Right renal cortex interstitium (tissue), 3 donors: ENCODE measurements at places on chromosomes 5 and 9. TPM values are rescaled to one million over a fixed set of nuclear protein-coding genes. Genes with fewer than 3 reads are reported as not detected.

Gene APBA1
- 15.3 TPM for polyA plus RNA-seq

Gene ORM2
- polyA plus RNA-seq, result not detected

Gene SPINK7
- 0.27 TPM for polyA plus RNA-seq

Gene SPATA31A3
- polyA plus RNA-seq, result not detected

Gene CHMP5
- polyA plus RNA-seq, result 130 TPM

Gene NFIB
- polyA plus RNA-seq, result 19.9 TPM

Gene SPINK5
- 0.28 TPM for polyA plus RNA-seq

Gene ECSCR
- 30.6 TPM for polyA plus RNA-seq

Gene PLPP1
- polyA plus RNA-seq, result 95.3 TPM

Gene NUDT12
- 33.7 TPM for polyA plus RNA-seq

DNA sequence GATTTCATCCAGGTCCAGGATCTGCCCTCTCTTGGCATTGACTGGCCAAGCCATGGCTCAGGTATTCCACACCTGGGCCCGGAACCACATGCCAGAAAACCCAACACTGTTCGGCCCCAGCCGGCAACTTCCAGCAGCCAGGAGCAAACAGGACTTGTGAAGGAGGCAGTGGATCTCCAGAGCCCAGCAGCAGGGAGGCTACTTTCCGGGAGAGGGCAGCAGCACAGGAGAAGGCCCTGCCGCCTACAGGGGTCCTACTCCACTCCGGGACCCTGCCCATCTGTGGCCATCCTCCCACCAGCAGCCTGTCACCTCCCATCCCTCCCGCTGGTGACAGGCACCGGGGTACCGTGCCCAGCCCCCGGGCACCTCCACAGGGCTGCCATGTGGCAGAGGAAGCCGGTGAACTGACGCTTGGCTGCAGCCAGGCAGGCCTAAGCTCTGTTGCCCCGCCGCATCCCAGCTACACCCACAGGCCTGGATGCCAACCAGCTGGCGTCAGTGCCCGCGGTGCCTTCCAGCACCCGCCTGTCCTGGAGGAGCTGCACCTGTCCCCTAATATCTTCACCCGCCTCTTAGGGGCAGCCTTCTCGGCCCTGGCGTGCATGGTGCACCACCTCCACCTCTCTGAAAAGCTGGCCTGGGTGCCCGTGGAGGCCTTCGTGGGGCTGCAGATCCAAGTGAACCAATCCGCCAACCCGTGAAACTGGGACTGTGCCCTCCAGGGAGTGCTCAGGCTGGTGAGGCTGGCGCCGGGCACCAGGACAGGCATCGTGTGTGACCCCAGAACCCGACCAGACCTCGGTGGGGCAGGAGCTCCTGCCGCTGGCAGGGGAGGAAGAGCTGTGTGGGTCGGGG, 18.9 kb upstream of the SLC30A5 start:
- DNase-seq, result no peak

- no peak for DNase-seq
Measured at GRCh38 chr5:172994405-172994804, 10.8 kb downstream of the ATP6V0E1 start.

DNA sequence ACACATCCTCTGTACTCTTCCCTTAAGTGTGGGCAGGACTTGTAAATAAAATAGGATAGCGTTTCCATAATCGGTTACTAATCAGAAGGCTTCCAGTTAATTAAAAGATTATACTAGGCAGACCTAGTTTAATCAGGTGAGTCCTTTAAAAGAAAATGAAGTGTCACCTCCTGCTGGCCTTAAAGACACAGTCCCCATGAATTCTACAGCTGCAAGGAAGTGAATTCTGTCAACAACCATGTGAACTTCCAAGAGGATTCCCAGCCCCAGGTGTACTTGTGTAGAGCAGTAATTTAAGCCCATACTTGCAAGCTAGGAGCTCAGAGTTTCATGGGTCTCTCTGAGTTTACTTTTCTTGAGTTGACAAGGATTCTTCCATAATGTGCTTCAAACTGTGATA, 918.3 kb downstream of the DTWD2 start:
- DNase-seq, result no peak

- DNase-seq, result no peak
Measured at GRCh38 chr9:89207026-89207425, 28.4 kb upstream of the SHC3 start.

- DNase-seq, result no peak
Measured at GRCh38 chr9:104301755-104302154, 202.3 kb upstream of the OR13F1 start.

DNA sequence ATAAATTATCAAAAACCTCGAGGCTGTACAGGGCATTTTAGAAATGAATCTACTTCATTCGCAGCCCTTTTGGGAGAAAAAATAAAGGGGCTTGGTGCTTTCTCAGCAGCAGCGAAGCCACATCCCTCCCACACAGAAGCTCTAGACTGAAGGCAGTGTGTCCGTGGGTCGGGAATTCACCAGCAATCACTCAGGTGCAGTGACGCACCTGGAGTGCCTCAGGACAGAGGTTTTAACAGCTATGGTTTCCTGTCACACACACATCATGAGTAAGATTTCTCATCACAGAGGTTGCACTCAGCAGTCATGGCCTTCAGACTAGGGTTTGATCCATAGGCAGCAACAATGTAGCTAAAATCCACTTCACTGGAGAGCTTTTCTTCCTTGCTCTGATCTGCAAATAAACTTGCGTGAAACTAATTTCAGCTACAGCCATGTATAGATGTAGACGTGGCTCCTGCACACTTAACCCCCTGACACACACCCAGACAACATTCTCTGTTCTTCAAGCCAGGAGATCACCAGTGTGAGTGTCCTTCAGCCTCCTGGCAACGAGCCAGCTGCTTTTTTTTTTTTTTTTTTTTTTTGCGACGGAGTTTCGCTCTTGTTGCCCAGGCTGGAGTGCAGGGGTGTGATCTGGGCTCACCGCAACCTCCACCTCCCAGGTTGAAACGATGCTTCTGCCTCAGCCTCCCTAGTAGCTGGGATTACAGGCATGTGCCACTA, 34.8 kb downstream of the DYNC2I2 start:
- no peak for DNase-seq

DNA sequence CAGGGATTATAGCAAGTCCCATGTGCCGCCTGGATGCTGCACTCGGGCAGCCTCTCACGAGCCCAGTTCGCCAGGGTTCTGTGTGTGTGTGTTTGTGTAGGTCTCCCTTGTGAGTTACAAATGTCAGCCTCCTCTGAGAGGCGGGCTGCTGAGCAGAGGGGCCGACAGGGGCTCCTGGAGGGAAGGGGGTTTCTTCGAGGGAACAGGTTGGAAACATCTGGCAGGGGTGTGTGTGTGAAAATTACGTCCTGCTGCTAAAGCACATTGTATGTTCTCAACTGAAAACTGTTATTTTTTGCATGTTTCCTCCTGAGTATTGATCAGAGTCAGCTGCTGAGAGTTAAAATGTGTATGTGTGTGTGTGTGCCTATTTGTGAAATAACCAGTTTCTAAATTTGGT, 9.7 kb downstream of the GALNT10 start:
- DNase-seq, result no peak

- no peak for DNase-seq
Measured at GRCh38 chr5:73948720-73949119, 322.7 kb downstream of the ARHGEF28 start.

GRCh38 chr5:3261081-3261480, 334.6 kb upstream of the IRX1 start:
- DNase-seq, result no peak

GRCh38 chr5:2735996-2736395, 15.5 kb downstream of the IRX2 start:
- DNase-seq, result no peak

DNA sequence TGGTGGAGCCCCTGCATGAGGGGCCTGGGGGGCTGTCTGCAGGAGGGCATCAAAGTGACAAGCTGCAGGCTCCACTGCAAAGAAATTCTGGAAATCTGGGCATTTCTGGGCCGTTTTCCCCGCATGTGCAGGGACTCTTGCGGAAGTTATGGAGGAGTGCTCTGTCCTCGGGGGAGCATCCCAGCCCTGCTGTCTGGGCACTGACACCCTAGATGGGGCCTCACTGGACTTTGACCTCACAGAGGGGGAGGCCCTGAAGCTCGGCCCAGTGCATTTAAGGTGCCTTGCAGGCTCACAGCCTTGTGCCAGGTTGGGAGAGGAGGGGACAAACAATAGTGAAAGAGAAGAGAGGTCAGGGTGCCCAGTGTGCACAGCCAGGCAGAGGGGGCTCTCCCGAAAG, 35.4 kb downstream of the LHX3 start:
- DNase-seq, result no peak

DNA sequence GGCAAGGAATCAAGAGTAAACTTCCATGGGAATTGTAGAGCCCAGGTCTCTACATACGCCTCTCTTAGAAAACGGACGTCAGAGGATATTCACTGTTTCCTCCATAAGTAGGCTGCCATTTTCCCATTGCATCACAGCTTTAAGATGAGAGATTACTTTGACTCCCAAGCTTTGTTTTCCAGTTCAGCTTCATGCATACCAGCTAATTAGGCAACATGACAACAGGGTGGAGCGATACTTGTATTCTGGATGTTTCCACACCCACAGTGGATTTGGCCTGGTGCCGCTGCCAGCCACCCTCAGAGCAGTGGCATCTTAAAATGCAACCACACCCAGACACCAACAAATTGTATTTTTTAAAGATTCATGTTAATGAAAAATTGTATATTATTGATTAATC, 20.9 kb upstream of the SPINK5 start:
- DNase-seq, result no peak

GRCh38 chr5:126780165-126780827, 3.4 kb downstream of the LMNB1 start:
- DNase-seq, result no peak

- no peak for DNase-seq
Measured at GRCh38 chr5:125232779-125233230, 486.4 kb upstream of the ZNF608 start.

DNA sequence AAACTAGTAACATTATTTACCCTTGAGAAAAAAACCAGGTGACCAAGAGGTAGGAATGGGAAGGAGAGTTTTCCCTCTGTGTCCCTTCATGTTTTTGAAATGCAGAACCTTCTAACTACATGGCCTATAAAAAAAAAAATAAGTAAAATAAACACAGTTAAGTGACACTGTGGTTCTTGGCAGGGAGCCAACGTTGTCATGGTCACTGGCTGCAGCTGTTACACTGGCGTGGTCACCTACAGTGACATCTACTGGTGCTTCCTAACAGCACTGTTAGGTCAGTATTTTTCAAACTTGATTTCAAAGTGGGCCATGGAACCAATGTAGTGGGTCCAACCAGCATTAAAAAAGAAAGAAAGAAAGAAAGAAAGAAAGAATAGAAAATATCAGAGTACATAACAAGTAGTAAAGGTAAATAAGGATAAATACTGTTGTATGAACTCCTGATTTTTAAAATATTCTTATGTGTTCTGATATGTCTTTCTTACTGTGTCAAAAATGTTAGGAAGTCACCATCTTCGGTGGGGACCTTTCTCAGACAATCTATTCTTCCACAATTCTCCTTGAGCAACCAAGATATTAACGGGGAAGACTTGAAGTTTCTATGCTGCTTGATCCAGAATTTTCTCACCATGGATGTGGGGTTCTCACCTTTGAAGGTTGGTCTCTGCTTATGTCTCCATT, 59.1 kb upstream of the PJA2 start:
- peak; percentile 95 for DNase-seq

DNA sequence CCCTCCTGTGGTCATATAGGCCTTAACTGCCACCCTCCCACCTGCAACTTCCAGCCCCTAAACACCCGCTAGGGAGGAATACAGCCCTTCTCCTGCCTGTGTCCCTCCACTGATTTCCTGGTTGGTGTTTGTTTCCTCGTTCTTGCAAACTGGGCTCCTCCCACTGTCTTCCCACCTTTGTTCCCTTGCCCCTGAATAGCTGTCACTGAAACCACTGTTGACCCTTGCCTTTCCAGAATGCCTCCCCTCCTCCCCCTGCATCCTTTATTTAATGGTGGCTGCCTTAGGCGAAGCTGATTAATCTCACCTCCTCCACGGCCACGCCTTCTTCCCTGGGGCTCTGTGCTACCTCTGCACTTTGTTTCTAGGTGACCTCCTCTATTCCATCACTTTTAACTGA, 626.7 kb downstream of the BNC2 start:
- DNase-seq, result no peak

- no peak for DNase-seq
Measured at GRCh38 chr9:124022201-124023121, 10.9 kb downstream of the LHX2 start.

- no peak for DNase-seq
Measured at GRCh38 chr5:164663198-164663989, 1158.0 kb downstream of the MAT2B start.

DNA sequence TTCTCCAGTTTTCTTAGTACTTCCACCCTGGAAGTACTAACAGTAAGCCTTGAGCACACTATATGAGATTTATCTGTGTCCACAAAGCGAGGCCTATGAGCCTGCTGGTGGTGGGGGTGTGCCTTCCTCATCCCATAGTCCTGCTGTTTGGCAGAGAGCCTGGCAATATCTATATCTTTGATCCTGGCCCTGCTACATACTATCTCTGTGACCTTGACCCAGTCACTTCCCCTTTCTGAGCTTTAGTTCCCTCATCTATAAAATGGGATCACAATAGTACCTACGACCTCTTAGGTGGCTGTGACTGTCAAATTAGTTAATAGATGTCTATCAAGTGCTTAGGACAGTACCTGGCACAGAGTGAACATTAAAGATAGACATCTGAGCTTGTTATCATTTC, 114.6 kb upstream of the SAP30L start:
- DNase-seq, result no peak

GRCh38 chr5:68531970-68532369, 316.4 kb downstream of the PIK3R1 start:
- DNase-seq, result no peak

- peak; percentile 52 for DNase-seq
Measured at GRCh38 chr9:3912817-3913216, 387.0 kb upstream of the RFX3 start.

GRCh38 chr5:169893010-169893409, 87.3 kb downstream of the INSYN2B start:
- DNase-seq, result no peak

DNA sequence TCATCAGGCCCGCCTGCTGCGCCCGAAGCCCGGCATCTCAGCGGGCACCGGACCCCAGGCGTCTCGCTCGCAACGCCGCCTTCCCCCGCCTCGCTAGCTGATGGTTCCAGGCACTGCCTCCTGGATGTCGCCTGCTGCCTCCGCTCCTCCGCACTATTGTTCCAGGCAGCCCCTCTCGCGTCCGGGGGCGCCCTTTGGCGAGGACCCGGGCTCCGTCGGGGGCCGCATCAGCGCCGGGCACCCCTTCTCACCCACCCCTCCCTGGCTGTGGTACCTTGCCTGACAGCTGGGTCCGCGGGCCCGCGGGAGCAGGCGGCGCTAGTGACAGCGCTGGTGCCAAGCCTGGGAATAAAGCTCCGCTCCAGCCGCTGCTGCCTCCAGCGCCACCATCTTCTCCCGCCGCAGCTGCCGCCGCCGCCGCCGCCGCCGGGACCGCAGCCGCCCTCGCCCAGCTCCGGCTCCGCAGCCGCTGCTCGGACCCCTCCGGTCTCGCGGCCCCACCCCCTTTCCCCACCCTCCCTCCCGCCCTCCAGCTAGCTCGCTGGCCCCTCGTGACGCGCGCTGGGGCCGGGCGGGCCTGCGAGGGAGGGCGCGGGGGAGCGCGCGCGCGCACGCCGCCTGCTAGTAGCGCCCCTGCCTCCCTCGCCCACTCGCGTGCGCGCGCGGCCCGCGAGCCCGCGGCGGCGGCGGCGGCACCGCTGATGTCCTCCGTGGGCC, at the start of gene APBA1:
TSS of gene APBA1 (minus strand) at position 493 of the 717 bp plus-strand sequence.
- peak; percentile 52 for DNase-seq

- no peak for DNase-seq
Measured at GRCh38 chr9:86885232-86885631, 62.1 kb downstream of the GAS1 start.

- no peak for DNase-seq
Measured at GRCh38 chr9:99193466-99193821, 28.3 kb downstream of the ALG2 start.

- DNase-seq, result no peak
Measured at GRCh38 chr5:107361945-107362344, 308.8 kb downstream of the EFNA5 start.
